Activated naive CD4-positive, alpha-beta T cell treated with Interleukin-2 at 50 U/mL for 16 hours (primary cell): ENCODE measurements at places on chromosomes 6 and 20.

DNA sequence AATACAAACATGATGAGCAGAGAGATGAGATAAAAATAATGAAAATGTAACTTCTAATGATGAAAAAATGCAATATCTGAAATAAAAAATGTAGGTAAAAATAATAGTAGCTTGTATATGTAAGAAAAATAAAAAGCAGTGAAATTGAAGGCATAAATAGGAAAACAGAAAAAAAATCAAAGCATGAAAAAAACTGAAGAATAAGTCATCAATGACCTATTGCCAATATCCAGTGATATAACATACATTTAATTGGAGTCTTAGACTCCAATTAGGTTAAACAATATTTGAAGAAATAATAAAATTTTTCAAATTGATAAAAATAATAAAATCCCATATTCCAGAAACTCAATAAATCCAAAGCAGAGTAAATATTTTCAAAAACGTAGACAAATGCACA is 114.0 kb upstream of the HDGFL1 start:
- DNase-seq, result no peak

- DNase-seq, result no peak
Observed at GRCh38 chr6:6596529-6597328, 8.2 kb downstream of the LY86 start.

DNA sequence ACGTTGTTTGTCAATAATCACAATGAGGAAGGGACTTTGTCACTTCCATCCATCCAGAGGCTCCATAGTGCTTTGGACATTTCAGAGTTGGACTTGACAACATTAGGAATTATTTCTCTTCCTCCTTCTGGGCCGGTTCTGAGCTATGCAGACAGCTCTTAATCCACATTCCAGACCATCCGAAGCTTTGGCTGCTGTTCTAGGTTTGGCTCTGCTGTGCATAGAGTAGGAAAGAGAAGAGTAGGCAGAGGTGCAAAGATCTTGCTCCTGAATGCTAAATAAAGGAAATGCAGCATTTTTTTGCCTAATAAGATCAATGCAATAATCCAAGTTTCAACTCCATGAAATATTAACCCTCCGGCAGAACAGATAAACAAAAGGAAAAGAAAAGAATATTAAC is 251.8 kb upstream of the PRND start:
- DNase-seq, result no peak

DNA sequence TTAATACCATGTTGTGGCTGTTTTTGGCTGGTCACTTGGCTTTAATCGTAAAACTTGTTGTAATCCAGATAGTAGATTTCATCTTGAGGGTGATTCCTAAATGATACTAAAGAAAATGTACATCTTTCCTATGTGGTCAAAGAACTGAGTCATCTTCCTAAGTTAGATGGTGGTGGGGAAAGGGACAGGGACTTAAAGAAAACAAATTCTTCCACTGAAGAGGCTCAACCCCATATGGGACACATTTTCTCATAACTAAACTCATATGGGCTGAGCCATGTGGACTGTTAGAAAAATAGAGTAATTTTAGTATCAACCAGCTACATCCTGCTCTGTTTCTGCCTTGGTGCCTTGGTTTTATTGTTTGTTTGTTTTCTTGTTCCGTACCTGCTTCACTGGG is 155.8 kb downstream of the TSHZ2 start:
- DNase-seq, result no peak

DNA sequence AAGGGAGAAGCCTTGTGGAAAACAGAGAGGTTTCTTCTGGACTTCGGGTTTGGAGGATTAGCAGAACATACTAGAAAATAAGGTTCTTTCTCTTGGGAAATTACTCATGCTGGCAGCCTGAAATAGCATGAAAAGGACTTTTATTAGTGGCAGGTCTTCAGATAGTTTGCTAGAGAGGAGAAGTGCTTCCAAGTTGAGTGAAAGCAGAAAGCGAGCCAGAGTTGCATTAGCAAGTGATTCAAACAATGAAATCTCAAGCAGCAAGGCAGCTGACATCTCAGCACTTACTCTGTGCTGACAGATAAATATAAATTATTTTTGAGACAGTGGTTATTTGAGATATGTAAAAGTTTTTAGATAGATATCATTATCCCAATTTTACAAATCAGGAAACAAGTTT is 91.9 kb downstream of the PLCB4 start:
- DNase-seq, result no peak

GRCh38 chr6:1689141-1689540 is 79.4 kb downstream of the FOXC1 start:
- no peak for DNase-seq

GRCh38 chr6:20693466-20694063 is 159.3 kb downstream of the CDKAL1 start:
- no peak for DNase-seq

DNA sequence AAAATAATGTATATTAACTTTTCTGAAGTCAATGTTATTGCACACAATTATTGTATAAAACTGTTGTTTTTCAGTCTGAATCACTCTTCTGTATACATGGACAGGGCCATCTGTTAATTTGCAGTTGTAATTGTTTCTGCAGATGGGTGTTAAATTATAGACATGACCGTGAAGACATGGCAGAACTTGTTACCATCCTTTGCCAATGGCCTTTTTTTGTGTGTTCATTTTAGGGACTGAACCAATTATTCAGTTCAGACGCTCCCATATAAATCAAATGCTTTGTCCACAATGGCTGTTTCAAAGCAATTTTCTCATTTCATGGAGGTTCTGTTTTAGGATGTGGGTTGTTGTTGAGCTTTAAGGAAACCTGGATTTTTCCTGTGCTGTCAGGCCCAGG is 533.7 kb downstream of the DOK5 start:
- DNase-seq, result no peak

- no peak for DNase-seq
Observed at GRCh38 chr6:152404086-152404857, 232.9 kb downstream of the SYNE1 start.

GRCh38 chr20:39850246-39850645 is 838.8 kb downstream of the MAFB start:
- no peak for DNase-seq

DNA sequence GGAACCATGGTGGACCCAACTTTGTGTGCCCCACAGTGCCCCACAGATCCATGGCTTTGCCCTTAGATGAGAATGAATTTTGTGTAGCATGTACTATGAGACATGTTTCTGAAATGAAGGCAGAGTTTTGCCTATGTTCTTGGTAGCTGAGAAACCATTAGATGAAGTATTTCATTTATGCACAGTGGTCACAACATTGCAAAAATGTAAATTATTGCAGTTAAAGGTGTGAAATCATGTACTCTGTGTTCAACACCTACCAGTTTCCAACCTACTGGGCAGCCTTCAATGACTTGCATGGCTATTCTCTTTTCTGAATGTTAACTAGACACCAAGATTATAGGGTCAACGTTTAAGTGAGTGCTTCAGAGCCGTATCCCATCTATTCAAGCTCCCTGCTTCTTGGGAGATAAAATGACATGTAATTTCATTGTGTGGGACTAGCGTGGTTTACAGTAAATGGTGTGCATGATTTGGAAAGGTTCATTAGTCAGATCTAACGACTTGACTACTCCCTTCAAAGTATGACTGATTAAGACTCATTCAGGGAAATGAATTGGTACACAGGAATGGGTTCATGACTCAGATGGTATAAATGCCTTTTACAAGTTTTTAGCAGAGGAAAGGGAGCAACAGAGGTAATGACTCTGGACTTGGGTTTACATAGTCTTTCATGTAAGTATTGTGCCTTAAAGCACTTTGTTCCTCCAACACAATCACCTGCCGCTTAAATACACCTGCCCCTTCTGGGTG is 106.1 kb upstream of the AKIRIN2 start:
- no peak for DNase-seq

- no peak for DNase-seq
Observed at GRCh38 chr20:50096237-50096636, 16.7 kb downstream of the UBE2V1 start.

DNA sequence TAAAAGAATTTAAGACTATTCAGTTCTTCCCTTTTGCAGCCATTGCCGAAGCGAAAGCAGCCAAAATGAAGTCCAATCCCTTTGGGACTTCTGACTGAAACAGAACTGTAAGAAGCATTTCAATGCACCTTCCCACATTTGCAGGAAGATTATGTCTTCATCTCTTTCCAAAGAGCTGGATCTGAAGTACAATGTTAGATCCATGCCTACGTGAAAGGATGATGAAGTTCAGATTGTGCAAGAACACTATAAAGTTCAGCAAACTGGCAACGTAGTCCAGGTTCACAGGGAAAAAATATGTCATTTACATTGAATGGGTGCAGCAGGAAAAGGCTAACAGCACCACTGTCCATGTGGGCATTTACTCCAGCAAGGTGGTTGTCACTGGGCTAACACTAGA is 6.0 kb upstream of the FILIP1 start:
- DNase-seq, result no peak

DNA sequence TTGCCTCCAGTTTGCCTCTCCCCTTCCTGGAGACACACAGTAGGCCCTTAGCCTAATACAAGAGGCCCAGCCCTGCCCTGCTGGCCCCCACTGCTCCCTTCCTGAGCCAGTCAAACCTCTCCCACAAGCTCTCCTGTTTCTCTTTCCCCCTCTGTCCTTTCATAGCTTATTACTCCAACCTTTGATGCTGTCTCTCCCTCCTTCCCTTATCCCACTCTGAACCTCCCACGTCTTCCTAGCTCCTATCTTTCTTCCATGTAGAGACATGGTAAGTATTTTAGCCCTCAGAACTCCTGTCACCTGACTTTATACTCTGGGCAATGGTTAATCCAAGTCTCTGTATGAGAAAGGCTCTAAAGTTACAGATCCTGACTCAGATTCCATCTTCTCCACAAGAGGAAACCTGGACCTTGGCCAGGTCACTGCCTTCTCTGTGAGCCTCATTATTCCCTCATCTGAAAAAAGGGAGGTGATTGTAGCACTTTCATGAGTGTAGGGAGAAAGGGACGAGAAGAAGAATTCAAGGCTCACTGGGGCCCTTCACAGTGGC is 6.7 kb downstream of the TGIF2 start:
- no peak for DNase-seq

DNA sequence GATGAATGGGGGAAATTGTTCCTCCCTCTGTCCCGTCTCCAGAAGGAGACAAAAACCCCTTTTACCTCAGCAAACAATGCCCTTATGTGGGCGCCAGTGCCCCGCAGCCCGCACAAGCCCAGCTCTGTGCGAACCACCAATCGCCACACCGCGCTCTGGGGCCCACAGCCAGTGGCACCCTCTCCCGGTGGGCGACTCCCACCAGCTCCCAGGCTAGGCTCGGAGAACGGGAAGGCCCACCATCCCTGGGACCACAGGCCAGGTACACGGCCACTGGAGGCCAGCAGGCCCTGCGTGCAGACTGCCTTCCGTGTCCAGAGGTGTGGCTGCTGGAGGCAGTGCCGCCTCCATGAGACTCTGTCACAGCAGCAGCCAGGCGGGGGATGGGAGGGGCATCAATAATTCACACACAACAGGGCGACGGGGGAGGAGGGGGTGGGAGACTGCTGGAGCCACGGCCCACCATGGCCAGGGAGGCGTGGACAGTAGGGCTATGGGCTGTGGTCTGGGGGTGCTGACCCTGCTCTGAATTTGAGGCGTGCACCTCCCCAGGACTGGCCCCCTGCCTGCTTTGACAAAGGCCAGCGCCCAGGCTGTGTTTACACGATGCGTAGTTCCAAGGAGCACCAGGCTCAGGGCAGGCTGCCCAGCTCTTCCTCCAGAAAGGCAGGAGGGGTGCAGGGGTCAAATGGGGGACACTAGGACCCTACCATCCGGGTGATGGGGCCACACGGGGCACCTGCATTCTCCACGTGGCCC is 105.7 kb downstream of the ASXL1 start:
- no peak for DNase-seq
